ENCODE measurements at places on chromosomes 16 and 17.

DNA sequence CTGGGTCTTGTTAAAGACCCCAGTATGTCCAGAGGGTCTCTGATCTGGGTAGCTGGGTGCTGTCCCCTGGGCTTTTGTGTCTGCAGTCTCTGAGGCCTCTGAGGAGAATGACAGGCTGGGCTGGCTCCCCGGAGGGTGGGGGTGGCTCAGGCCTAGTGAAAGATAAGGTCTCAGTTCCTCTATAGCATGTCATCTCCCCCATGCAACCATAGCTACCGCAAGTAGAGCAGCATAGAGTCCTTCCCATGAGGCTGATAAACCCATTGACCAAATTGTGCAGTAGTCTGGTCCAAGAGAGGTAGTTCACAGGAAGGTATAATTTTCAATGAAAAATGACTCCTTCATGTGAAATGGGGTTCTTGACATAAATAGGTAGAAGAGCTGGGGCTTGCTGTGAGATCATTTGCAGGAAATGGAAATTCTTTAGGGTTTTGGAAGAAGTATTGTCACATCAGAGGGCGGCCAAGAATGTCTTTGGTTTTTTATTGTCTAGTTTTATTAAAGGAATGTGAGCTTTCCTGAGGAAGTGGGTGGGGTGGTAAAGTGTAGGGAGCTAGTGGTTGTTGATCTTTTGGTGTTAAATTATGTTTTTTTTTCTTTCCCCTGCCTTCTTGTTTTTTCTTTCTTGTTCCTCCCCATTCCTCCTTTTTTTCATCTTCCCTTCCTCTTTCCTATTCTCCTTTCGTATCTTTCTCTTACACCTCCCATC lies 21.0 kb downstream of the SLC7A6OS start:
- peaks cover 7% of the 10 kb centered on the region for H3K4me1 ChIP-seq
- H3K27me3 ChIP-seq = no peaks in the 10 kb centered on the region
- H3K36me3 ChIP-seq = peaks cover 2% of the 10 kb centered on the region
- H3K27ac ChIP-seq = no peak overlapping the region

- H3K4me1 ChIP-seq = peaks cover 18% of the 10 kb centered on the region
- peaks cover 62% of the 10 kb centered on the region for H3K36me3 ChIP-seq
- peak; percentile 41 for DNase-seq
- H3K27me3 ChIP-seq = no peaks in the 10 kb centered on the region
- peak overlapping the region; percentile 23 for H3K4me3 ChIP-seq
Observed at GRCh38 chr17:81566461-81567126, 14.4 kb upstream of the FAAP100 start.

- H3K27me3 ChIP-seq = no peaks in the 10 kb centered on the region
- no peak overlapping the region for H3K27ac ChIP-seq
- H3K4me1 ChIP-seq = no peaks in the 10 kb centered on the region
- H3K4me3 ChIP-seq = no peak overlapping the region
- DNase-seq = no peak
Observed at GRCh38 chr16:314351-314750, 31.4 kb downstream of the PDIA2 start.

- no peak overlapping the region for H3K27ac ChIP-seq
- peaks cover 4% of the 10 kb centered on the region for H3K4me1 ChIP-seq
- no peaks in the 10 kb centered on the region for H3K36me3 ChIP-seq
- no peak for DNase-seq
Observed at GRCh38 chr17:57574040-57574513, 171.0 kb downstream of the CCDC182 start.

GRCh38 chr17:12619459-12620199 lies 46.1 kb upstream of the MYOCD start:
- DNase-seq = no peak
- peaks cover 18% of the 10 kb centered on the region for H3K27me3 ChIP-seq
- H3K36me3 ChIP-seq = no peaks in the 10 kb centered on the region

GRCh38 chr17:78343187-78343542 lies 16.7 kb downstream of the SOCS3 start:
- H3K27me3 ChIP-seq = no peaks in the 10 kb centered on the region
- peak overlapping the region; percentile 98 for H3K27ac ChIP-seq
- H3K36me3 ChIP-seq = no peaks in the 10 kb centered on the region
- H3K4me1 ChIP-seq = peaks cover 54% of the 10 kb centered on the region
- peak overlapping the region; percentile 42 for H3K4me3 ChIP-seq

- no peaks in the 10 kb centered on the region for H3K36me3 ChIP-seq
- peak overlapping the region; percentile 87 for H3K27ac ChIP-seq
- peaks cover 23% of the 10 kb centered on the region for H3K4me1 ChIP-seq
- no peak for DNase-seq
- H3K27me3 ChIP-seq = no peaks in the 10 kb centered on the region
Observed at GRCh38 chr17:39926588-39927100, 757 bp downstream of the ORMDL3 start.

DNA sequence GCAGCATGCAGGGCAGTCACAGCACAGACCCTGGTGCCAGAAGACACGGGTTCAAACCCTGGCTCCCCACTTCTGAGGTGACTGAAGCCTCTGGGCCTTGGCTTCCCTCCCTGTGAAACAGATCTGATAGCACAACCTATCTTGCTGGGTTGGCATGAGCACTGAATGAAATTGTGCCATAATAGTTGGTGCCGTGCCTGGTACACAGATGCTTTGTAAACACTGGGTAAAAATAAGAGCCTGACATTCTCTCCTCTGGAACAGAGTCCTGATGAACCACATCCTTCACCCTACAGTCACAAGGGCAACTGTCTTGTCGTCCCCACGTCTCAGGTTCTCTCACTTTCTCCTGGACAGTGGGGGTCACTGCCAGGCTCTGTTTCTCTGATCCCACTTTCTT lies 35.7 kb downstream of the NOS2 start:
- H3K36me3 ChIP-seq = no peaks in the 10 kb centered on the region
- DNase-seq = no peak
- H3K4me3 ChIP-seq = no peak overlapping the region
- no peak overlapping the region for H3K27ac ChIP-seq
- H3K27me3 ChIP-seq = peaks cover 4% of the 10 kb centered on the region

- H3K36me3 ChIP-seq = no peaks in the 10 kb centered on the region
- H3K27ac ChIP-seq = no peak overlapping the region
- H3K4me3 ChIP-seq = no peak overlapping the region
- H3K4me1 ChIP-seq = peaks cover 28% of the 10 kb centered on the region
Observed at GRCh38 chr16:75052481-75053202, 53.8 kb downstream of the ZNRF1 start.

- H3K36me3 ChIP-seq = no peaks in the 10 kb centered on the region
- DNase-seq = no peak
- no peak overlapping the region for H3K4me3 ChIP-seq
- 0 out of 2 replicates have a peak, but pooled peaks cover 4% of the 10 kb centered on the region for H3K27me3 ChIP-seq
- H3K27ac ChIP-seq = no peak overlapping the region
- H3K4me1 ChIP-seq = no peaks in the 10 kb centered on the region
Observed at GRCh38 chr17:13636951-13637350, 35.2 kb upstream of the HS3ST3A1 start.

- H3K27ac ChIP-seq = no peak overlapping the region
- H3K36me3 ChIP-seq = no peaks in the 10 kb centered on the region
- no peak overlapping the region for H3K4me3 ChIP-seq
- H3K27me3 ChIP-seq = peaks cover 26% of the 10 kb centered on the region
- no peaks in the 10 kb centered on the region for H3K4me1 ChIP-seq
Observed at GRCh38 chr17:55845385-55845784, 94.5 kb downstream of the PCTP start.

GRCh38 chr17:17186551-17187505 lies 19.3 kb downstream of the PLD6 start:
- DNase-seq = no peak
- peaks cover 20% of the 10 kb centered on the region for H3K36me3 ChIP-seq
- no peak overlapping the region for H3K27ac ChIP-seq
- peaks cover 22% of the 10 kb centered on the region for H3K4me1 ChIP-seq

DNA sequence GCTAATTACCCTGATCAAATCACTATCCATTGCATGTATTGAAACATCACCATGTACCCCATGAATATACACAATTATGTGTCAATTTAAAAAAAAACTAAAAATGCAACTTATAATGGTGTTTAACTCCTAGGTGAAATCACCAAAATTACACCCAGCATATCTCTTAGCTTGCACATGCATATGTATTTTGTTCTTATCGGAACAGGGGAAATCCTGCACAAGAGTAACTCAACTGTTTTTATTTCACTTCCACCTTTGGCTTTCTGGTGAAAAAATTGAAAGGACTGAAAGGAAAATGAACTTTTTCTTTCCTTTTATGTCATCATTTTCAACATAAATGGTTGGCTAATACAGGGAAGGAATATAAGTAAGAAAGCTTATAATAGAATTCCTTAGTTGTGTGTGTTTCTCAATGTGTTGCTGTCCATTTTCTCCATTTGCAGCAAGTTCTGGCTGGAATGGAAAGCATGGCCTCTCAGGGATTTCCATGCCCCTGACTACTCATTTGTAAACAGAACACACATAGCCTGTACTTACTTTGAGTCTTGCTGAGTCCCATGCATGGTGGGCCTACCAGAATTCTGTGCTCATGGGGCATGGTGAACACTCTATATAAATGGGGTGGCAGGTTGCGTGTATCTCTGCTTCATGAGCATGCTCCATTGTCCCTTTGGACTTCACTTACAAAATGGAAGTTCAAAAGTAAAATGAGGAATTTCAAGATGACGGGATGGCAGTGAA lies 462.0 kb downstream of the HS3ST3B1 start:
- no peaks in the 10 kb centered on the region for H3K27me3 ChIP-seq
- H3K4me1 ChIP-seq = no peaks in the 10 kb centered on the region
- H3K36me3 ChIP-seq = no peaks in the 10 kb centered on the region
- H3K4me3 ChIP-seq = no peak overlapping the region

GRCh38 chr17:34899643-34900291 lies 61.5 kb downstream of the CCT6B start:
- H3K27me3 ChIP-seq = peaks cover 81% of the 10 kb centered on the region
- H3K36me3 ChIP-seq = no peaks in the 10 kb centered on the region
- H3K4me3 ChIP-seq = no peak overlapping the region
- no peaks in the 10 kb centered on the region for H3K4me1 ChIP-seq
- H3K27ac ChIP-seq = no peak overlapping the region

DNA sequence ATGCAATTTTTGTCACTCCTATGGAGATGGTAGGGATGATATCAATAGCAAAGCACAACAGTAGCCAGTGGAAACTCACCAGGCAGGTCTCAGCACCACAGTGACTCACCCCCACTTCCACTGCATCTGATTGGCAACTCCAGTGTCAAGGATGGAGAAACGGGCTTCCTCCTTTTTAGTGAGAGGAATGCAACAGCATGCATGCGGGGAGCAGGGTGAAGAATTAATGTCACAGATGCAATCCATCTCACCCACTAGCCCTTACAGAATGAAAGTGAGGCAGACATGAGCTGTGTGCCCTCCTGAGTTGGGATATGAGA lies 467.0 kb upstream of the C16orf82 start:
- H3K27me3 ChIP-seq = no peaks in the 10 kb centered on the region
- H3K27ac ChIP-seq = no peak overlapping the region

DNA sequence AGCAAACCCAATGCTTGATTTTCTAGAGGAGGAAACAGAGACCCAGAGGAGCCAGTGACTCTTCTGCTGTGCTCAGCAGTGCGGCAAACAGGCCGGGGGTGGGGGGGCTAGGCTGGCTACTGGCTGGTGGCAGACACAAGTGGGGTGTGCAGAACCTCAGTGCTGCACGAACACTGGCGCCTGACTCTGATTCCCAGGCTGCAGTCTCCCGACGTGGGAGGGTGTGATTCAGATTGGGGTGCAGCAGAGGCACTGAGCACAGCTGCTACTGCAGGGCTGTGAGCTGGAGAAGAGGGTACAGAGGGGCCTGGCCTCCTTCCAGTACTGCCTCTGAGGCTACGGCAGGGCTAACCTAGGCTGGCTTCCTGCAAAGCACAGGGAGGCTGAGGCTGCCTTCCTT lies 8.1 kb downstream of the RPL19 start:
- H3K27me3 ChIP-seq = no peaks in the 10 kb centered on the region
- H3K4me3 ChIP-seq = no peak overlapping the region
- no peak for DNase-seq
- H3K27ac ChIP-seq = no peak overlapping the region

- H3K4me3 ChIP-seq = no peak overlapping the region
- peaks cover 34% of the 10 kb centered on the region for H3K4me1 ChIP-seq
- no peak for DNase-seq
- no peak overlapping the region for H3K27ac ChIP-seq
- no peaks in the 10 kb centered on the region for H3K27me3 ChIP-seq
- H3K36me3 ChIP-seq = no peaks in the 10 kb centered on the region
Observed at GRCh38 chr17:72677714-72678390, 414.6 kb downstream of the SLC39A11 start.

DNA sequence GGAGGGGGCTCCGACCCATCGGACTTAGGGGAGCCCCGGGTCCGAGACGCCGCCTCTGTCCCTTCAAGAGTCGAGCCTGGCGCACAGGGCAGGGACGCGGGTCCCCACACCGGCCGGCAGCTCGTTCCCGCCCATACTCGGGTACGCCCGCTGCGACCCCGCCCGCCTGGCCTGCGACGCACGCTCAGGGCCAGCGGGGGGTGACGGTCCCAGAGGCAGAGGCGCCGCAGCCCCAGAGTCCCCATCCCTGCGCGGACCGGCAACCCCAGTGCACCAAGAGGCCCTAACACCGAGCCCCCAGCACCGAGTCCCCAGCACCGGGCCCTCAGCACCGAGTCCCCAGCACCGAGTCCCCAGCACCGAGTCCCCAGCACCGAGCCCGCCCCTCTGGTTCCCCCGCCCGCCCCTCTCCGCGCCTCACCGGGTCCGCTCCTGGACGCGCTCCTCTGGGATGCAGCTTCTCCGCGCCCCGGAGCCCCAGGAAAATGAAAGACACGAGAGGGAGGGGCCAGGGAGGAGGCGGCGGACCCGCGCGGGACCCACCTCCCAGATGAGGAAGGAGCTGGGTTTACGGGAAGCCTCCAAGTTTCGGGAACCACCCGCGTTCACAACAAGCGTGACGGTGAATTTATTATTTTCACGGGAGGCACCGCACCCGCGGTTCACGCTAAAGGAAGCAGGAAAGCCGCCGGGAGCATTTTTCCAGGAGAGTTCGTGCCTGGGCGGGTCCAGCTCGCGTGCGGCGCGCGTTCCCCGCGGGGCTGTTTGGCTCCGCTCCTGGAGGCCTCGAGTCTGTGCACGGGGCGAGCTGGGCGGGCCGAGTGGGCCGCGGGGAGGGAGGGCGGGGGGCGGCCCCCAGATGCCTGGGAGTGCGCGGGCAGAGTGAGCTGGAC lies at the start of gene SECTM1:
TSS of gene SECTM1 (minus strand) at position 488 of the 893 bp plus-strand sequence. CDS start 6,526 bp downstream, outside the sequence.
- H3K4me1 ChIP-seq = peaks cover 99% of the 10 kb centered on the region
- DNase-seq = no peak
- H3K4me3 ChIP-seq = peak within 1 kb of the TSS; percentile 65
- peak within 1 kb of the TSS; percentile 89 for H3K27ac ChIP-seq
- no peaks in the 10 kb centered on the region for H3K36me3 ChIP-seq

DNA sequence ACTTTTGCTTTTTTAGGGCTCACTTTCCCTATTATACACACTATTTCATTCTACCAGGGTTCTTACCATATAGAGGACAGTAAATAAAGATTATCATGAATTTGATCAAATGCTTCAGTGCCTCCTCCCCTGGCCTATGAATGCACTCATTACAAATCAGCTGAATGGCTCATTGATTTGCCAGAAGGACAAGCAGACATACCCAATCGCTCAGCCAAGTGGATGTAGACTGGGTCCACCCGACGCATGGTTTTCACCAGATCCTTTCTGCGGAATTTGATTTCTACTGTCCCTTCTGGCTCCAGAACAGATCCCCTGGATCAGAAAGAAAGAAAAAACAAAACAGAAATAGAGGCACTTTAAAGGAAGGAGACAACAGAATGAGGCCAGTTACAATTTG lies 162.6 kb downstream of the AATF start:
- no peaks in the 10 kb centered on the region for H3K4me1 ChIP-seq
- H3K4me3 ChIP-seq = no peak overlapping the region
- no peaks in the 10 kb centered on the region for H3K27me3 ChIP-seq
- H3K36me3 ChIP-seq = peaks cover 27% of the 10 kb centered on the region
- no peak for DNase-seq

GRCh38 chr17:3893003-3893719 lies at the start of gene CAMKK1:
CAMKK1 (minus strand) TSS chr17:3893053; CDS start chr17:3885687, 7,366 bp downstream.
- H3K4me3 ChIP-seq = peak within 1 kb of the TSS; percentile 57
- H3K4me1 ChIP-seq = peaks cover 65% of the 10 kb centered on the region
- peak; percentile 45 for DNase-seq
- H3K27ac ChIP-seq = peak within 1 kb of the TSS; percentile 87
- H3K27me3 ChIP-seq = no peaks in the 10 kb centered on the region

Data from HCT116 (cell line).